ENCODE measurements at places on chromosomes 16 and 17. TPM values are rescaled to one million over a fixed set of nuclear protein-coding genes. Genes with fewer than 3 reads are reported as not detected.
A peak's percentile ranks its signal among the peaks of the same experiment; 100 is the strongest.

Gene TERB1
- 0.27 TPM for total RNA-seq

Gene TELO2
- total RNA-seq, result 3.6 TPM

GRCh38 chr17:6303664-6304063 lies 131.3 kb downstream of the AIPL1 start:
- no peak for DNase-seq

DNA sequence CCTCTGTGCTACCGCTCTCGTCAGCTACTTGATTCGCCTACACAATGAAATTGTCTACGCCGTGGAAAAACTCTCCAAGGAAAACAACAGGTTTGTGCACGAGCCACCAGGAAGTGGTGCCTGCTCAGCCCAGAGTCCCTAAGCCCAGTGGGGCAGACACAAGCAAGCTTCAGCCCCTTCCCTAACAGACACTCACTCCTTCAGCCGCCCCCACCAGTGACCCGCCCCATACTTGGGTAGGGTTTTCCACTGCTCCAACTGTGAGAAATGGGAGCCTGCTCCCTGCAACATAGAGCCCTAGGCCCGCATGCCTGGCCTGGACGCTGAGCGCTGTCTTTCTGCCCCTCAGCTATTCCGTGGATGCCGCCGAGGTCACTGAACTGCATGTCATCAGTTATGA lies 28.6 kb upstream of the ENDOV start:
- no peak for DNase-seq

- DNase-seq, result no peak
Measured at GRCh38 chr17:76667786-76668453, 24.4 kb upstream of the ST6GALNAC1 start.

GRCh38 chr17:70535986-70536385 lies 366.7 kb downstream of the KCNJ2 start:
- peak; percentile 76 for DNase-seq

GRCh38 chr17:82390860-82391435 lies 19.4 kb downstream of the UTS2R start:
- DNase-seq, result no peak

DNA sequence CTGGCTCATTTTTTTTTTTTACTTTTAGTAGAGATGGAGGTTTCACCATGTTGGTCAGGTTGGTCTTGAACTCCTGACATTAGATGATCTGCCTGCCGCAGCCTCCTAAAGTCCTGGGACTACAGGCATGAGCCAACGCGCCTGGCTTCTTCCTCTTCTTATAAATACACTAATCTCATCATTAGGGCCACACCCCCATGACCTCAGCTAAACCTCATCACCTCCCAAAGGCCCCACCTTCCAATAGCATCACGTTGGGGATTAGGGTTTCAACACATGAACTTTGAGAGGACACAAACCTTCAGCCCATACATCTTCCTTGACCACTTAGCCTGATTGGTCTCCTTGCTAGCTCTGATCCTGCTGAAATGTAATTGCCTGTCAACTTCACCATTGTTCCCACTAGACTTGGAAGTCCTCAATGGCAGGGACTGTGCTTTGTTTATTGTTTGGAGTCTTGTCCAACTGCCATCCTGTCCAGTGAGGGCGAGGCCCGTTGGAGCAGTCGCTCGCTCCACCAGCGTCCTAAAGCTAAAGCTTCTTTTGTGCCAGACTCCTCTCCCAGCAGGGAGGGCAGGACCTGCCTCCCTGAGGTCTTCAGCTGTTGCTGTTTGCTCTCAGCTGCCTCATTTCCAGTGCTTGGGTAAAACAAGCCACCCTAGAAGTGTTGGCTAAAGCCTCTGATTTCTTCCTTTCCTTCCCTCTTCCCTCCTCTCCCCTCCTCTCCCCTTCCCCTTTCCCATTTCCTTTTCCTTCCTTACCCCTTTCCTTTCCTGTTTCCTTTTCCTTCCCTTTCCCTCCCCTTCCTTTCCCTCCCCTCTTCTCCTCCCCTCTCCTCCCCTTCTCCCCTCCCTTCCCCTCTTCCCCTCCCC lies 85.3 kb downstream of the HAPSTR1 start:
- DNase-seq, result no peak

GRCh38 chr17:66255527-66255971 lies 26.3 kb upstream of the APOH start:
- DNase-seq, result no peak
